Activated CD4-positive, CD25-positive, alpha-beta regulatory T cell (primary cell): ENCODE measurements at places on chromosomes 6 and 20.

DNA sequence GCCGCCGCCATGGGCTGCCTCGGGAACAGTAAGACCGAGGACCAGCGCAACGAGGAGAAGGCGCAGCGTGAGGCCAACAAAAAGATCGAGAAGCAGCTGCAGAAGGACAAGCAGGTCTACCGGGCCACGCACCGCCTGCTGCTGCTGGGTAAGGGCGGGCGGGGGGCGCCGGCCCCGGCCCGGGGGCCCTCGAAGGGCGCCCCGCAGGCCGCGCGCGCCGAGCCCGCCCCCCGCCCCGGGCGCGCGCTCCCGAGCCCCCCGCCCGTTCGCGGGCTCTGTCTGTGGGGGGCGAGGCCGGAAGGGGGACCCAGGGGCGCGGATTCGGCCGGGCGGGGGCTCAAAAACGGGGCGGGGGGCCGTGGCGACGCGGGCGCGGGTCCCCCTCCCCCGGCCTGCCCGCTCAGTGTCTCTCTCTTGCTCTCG is 39.2 kb downstream of the GNAS start:
- no peak for DNase-seq

DNA sequence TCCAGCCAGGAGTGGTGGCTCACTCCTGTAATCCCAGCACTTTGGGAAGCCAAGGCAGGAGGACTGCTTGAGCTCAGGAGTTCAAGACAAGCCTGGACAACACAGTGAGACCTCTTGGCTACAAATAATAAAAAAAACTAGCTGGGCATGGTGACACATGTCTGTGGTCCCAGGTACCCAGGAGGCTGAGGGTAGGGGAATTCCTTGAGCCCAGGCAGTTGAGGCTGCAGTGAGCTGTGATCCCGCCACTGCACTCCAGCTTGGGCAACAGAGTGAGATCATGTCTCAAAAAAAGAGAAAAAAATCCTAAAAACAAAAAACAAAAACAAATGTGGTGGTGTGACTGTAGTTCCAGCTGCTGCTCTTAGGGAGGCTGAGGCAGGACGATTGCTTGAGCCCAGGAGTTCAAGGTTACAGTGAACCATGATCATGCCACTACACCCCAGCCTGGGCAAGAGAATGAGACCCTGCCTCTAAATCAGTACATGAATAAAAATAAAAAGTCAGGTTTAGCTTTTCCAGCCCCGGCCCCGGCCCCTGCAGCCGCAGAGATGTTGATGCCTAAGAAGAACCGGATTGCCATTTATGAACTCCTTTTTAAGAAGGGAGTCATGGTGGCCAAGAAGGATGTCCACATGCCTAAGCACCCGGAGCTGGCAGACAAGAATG is 13.5 kb upstream of the SNRPC start:
- DNase-seq, result no peak

GRCh38 chr6:154388803-154389202 is 32.2 kb upstream of the IPCEF1 start:
- DNase-seq, result no peak

- no peak for DNase-seq
Measured at GRCh38 chr6:150894935-150895552, 29.5 kb downstream of the MTHFD1L start.

- DNase-seq, result no peak
Measured at GRCh38 chr6:132202574-132202973, 198.7 kb downstream of the MOXD1 start.

DNA sequence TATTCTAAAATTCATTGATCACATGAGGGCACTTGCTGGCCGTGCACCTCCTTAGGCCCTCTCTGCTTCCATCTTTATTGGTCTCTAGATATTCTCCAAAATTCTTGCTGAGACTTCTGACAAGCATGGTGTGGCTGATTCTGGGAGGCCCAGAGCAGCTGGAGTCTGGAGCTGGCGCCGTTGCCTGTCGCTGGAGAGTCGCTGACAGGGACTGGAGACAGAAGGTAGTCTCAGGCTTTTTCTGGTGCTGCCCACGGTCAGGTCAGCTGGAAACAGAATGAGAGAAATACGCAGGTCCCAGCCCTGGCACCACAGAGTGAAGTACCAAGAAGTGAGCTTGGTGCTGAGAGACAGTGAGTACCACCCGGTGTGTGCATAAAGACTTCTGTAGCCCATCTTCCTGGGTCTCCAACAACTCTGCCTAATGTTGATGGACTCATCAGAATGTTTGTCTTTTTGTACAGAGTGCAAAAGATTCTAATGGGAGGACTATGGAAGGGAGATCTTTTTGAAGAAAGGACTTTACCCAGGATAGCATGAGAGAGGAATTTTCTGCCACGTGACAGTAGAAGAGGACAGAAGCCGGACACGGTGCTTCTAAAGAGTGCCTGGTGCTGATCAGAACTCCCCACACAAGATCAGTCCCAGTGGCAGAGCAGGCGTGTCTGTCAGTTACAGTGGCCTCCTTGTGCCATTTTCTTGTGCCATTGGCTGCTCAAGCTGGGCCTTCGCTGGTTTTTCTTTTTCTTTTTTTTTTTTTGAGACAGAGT is 1.8 kb upstream of the ALDH8A1 start:
- DNase-seq, result no peak

- DNase-seq, result no peak
Measured at GRCh38 chr20:52496191-52496590, 304.6 kb upstream of the ZFP64 start.

- DNase-seq, result no peak
Measured at GRCh38 chr6:28725274-28725809, 198.4 kb downstream of the TRIM27 start.

DNA sequence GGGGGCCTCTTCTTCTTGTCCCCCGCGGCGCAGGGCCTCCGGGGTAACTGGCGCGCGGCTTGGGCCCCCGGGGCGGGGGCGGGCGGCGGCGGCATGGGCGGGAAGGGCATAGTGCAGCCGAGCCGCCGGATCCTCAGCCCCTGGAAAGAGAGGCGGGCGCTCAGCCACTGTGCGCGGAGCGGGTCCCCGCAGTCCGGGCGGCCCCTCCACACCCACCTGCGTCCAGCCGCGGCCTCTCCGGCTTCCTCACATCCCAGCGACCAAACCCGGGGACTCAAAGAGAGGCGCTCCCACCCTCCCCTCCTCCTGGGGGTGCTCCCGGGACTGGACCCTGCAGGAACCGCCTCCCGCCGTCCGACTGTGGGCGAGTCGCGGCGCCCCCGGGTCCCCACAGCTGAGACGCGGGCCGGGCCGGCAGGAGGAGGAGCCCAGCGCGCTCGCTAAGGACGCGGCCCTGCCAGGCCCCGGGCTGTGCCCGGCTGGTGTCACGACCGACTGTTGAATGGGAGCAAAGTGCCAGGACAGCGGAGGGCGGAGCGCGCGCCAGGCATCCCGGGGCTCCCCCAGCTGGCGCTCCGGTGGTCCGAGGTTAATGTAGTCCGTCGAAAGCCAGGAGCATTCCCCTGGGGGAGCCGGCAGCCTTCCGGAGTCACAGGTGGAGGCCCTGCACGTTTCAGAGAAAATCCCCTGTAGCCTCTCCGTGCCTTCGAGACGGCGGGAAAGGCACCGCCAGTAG is at the start of gene PRR18:
PRR18 (minus strand) TSS at position 360 of the 736 bp plus-strand sequence; CDS start at position 110, 250 bp downstream.
- no peak for DNase-seq

GRCh38 chr6:106520711-106521401 is 108.4 kb downstream of the RTN4IP1 start:
- DNase-seq, result peak; percentile 39

DNA sequence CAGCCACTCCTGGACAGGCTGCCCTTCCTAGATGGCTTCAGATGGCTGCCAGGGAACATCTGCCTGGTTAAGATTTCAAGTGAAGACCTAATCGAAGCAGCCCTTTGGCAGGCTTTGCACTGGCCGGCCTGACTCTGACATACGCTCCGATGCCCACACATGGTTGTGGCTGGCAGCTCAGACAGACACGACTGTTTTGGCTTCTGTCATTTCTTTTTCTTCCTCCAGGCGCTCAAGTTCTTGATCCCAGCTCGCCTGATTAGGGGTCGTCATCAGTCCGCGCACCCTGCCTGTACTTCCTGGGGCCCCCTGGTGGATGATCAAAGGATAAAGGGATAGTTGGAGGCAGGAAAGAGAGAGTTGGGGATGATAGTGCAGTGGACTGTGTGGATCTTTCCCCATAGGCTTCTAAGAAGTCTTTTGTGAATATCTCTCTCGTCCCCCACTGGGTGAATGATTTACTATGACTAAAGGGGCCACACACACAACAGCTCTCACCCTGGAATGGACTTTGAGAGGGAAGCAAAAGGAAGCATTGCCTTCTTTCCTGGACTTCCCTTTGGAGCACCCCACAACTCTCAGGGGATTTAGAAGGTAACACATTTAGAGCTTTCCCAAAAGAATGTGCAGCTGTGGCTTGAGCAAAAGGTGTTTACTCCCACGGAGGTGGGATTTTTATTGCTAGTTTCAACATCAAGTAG is 21.4 kb upstream of the TRAM2 start:
- DNase-seq, result no peak

DNA sequence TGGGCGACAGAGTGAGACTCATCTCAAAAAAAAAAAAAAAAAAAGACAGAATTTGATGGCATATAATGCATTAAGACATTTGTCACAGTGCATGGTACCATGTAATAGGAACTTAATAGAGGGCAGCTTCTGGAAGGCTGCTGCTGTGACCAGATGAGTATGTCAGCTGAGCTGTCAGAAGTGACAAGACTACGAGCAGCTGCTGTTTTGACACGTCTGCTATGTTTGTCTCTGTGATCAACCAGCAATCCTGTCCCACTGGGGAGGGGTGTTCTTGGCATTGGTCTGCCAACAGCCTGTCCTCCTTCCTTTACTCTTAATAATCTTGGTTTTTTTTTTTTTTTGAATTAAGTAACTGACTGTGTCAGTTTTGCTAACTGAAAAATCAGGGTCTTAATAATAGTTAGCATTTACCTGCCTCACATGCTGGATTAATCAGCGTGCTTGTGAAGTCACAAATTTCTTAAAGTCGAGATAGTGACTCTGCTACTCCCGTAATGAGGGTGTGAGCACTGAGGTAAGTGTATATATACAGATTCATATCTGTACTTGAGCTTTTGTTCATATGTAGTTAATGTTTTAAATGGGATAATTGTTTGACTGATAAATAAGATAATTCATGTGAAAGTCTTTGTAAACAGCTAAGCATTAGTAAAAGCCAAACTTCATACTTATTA is 152.4 kb downstream of the BMP2 start:
- DNase-seq, result no peak

DNA sequence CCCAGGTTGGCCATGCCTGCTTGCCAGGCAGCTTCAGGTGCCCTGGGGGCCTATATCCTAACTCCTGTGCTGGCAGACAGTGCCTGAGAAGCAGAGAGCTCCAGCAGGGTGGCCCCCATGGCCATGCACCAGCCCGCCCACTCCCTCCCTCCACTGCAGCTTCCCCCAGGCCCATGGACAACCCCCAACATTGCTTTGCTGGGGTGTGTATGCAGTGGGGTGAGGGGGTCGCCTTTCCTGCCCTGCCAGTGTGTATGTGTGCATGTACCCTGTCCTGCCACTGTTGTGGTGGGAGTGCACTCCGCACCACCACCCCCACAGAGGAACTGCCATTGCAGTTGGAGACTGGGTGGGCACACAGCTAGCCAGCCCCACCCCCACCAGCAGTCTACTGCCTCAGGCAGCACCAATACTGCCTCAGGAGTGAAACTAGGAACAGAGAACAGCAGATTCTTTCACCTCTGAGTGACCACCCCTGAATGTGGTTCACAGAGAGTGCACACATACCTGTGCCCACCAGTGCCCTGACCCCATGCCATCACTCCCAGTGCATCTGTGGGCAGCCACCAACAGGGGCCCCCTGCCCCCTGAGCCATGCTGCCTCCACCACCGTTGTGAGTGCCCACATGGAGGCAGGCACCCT is 151.1 kb downstream of the LRRC1 start:
- no peak for DNase-seq

GRCh38 chr20:7155282-7155681 is 387.8 kb downstream of the BMP2 start:
- DNase-seq, result no peak

GRCh38 chr20:53839423-53840176 is 230.8 kb downstream of the BCAS1 start:
- peak; percentile 7 for DNase-seq

- no peak for DNase-seq
Measured at GRCh38 chr6:56620229-56620868, 22.3 kb downstream of the DST start.

GRCh38 chr6:16493112-16493511 is 254.7 kb downstream of the GMPR start:
- no peak for DNase-seq

GRCh38 chr20:12055161-12055560 is 137.5 kb downstream of the BTBD3 start:
- no peak for DNase-seq

- no peak for DNase-seq
Measured at GRCh38 chr20:24808616-24809015, 140.5 kb upstream of the CST7 start.

DNA sequence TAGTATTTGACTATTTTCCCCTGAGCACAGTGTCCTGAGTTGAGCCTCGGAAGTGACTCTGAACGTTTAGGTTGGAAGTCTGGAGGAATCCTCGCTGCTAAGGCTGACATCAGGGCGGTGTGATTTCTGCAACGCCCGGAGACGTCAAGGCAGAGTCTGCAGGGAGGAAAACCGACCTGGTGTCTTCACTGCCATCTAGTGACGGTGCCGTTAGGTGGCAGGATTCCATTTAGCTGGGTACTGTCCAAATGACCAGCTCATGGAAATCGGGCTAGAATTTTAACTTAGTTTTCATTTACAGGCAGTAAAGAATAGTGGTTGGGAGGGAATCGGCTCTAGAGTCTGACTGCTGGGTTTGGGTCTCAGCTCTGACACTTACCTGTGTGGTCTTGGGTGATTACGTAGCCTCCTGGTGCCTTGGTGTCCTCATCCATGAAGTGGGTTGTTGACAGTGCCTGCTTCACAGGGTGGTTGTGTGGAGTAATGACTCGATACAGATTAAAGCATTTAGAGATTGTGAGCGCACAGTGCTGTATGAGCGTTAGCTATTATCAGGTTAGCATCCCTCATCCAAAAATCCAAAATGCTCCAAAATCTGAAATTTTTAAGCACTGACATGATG is 35.0 kb downstream of the FOXF2 start:
- DNase-seq, result no peak

- no peak for DNase-seq
Measured at GRCh38 chr6:2733324-2733723, 17.4 kb downstream of the MYLK4 start.

- no peak for DNase-seq
Measured at GRCh38 chr6:150144294-150144868, 1.5 kb downstream of the PPP1R14C start.

DNA sequence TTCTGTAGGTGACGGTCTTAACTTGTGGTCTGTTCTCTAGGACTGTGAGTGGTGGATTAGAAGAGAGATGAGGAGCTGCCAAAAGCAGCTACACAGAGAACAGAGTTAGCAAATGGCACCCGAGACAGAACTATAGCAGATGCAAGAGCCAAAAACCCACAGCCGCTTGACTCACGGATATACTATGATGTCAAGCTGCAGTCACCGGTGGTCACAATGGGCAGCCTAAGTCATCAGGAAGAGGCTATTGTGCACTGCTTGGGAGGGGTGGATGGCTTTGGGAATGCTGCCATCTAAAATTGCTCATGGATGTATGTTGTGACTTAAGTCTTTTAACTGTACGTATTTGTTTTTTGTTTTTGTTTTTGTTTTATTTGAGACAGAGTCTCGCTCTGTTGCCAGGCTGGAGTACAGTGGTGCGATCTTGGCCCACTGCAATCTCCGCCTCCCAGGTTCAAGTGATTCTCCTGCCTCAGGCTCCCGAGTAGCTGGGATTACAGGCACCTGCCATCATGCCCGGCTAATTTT is at the start of gene GTSF1L:
GTSF1L (minus strand) TSS at position 192 of the 528 bp plus-strand sequence. CDS start 308 bp downstream, outside the sequence.
- no peak for DNase-seq
